Activated T-cell treated with anti-CD3 and anti-CD28 coated beads for 24 hours (primary cell): ENCODE measurements at places on chromosomes 5 and 9.

GRCh38 chr5:77024490-77024889, 5.7 kb upstream of the AGGF1 start:
- DNase-seq = no peak

DNA sequence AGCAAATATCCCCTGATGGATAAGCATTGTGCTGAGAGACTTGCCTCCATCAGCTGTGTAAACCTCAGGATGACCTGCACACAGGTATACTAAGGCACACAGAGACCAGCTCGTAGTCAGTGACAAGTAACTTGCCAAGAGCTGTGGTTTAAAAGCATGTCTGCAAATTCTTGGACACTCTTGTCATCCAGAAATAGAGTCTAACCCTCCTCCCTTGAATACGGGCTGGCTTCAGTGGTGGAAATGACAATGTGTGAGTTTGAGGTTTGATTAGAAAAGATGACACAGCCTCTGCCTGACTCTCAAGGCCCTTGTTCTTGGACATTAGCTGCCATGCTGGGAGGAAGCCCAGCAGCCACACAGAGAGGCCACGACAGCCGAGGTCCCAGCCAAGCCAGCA, 114.4 kb downstream of the GADD45G start:
- DNase-seq = no peak

DNA sequence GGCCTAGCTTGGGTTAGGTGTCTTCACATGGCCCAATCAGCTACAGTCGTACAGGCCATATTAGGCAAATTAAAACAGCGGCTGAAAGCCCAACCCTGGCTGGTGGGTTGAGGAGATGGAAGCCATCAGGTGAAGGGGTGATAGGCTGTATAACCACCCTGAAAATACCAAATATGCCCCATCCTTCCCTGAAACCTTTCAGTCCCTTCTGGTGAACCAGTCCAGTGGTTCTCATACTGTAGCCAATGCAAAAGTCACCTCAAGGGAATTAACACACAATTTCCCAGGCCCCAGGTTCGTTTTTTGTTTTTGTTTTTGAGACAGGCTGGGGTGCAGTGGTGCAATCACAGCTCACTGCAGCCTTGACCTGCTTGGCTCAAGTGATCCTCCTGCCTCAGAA, 19.8 kb upstream of the KCNV2 start:
- no peak for DNase-seq

- no peak for DNase-seq
These were observed 311.3 kb downstream of the NDUFS4 start for GRCh38 chr5:53871775-53872174.

DNA sequence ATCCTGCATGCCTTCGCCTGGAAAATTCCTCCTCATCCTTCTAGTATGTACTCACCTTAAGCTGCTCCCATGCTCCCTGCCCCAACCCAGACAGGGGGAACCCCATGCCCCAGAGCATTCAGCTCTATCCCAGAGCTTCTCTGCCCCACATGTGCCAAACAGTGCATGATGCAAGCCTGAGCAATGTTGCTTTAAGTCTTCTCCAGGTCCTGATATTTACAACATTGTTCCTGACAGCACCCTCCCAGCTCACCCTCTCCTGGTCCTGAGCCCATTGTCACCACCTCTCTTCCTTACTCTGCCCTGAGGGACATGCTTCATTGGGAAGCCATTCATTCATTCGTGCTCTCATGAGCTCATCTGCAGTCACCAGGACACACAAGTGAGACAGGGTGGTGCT, 23.4 kb upstream of the BARX1 start:
- no peak for DNase-seq

DNA sequence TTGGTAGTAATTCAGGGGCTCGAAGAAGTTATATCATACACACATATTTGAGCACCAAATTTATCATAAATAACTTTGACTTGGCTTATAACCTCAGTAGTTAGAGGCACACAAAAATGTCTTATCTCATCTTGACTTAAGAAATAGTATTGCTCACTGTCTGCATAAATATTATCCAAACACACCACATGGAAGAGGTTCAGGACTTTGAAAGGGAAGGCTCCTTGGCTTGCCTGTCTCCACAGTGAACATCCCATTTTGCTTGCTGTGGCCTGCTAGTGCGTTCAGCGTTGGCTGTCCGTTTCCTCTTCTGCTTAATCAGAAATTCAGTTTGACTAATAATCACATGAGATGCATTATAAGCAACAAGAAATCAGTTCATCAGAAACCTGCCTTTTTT, 13.9 kb downstream of the GRXCR2 start:
- no peak for DNase-seq

DNA sequence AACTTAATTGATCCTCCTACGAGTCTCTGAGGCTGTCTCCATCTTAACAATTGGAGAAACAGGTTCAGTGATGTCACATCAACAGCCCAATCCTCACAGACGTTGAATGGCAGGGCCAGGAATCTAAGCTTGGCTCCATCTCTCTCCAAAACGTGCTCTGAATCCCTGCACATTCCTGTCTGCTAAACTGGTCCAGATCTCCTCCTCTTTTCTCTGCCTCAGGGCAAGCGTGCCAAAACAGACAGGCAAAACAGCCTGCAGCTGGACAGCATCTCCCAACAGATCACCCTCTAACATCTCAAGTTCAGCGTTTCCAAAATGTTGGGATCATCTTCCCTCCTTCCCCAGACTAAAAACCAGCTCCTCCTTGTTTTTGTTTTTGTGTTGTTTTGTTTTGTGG, 6.6 kb downstream of the FBP1 start:
- no peak for DNase-seq

- DNase-seq = no peak
These were observed 199.8 kb downstream of the PDE4D start for GRCh38 chr5:59693492-59694309.

DNA sequence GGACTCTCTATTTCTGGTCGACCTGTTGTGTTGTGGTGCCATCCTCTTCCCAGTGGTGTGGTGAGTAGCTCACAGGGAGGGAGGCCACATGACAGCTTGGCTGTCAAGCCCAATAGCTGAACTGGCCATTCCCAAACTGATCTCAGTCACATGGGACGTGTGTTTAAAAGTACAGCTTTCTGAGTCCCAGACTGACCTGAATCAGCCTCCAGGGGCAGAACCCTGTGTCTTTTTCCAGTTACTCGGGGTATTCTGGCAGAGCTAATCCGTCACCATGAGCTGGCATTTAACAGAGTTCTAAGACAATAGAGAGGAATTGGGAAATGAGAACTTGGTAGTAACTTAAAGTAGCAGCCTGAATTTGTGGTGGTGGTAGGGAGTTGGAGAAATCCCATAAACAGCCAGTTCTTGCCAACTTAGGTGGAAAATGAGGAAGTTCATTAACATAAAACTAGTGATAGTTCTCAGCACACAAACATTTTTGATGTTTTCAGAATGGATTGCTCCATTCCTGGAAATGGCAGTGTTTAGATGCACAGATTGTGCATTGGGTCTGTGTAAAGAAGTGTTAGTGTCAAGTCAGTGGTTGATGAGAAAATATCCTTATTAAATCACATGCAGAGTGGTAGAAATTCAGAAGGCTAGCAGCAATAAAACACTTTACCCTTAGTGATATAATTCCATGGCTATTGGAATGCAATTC, 50.9 kb downstream of the GPR107 start:
- no peak for DNase-seq

- DNase-seq = no peak
These were observed 91.1 kb upstream of the CACNA1B start for GRCh38 chr9:137786511-137786920.

- no peak for DNase-seq
These were observed 9.3 kb downstream of the STOM start for GRCh38 chr9:121360601-121361374.

DNA sequence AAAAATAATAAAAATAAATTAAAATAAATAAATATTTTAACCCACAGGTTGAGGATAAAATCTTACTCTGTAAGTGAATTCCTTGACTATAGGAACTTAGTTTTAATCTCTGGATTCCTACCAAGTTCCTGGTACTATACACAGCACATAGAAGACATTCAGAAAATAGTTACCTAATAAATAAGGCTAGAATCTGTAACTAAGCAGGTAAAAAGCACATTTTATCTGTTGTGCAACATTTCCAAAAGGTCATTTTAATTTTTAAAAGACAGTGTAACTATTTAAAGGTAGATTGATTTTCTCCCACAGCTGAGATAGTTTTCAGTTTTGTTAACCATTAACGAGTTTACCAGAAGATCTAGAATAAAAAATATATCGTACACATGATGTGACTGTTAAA, 47.8 kb downstream of the MLANA start:
- DNase-seq = no peak

- DNase-seq = no peak
These were observed 10.2 kb downstream of the FOXI1 start for GRCh38 chr5:170115925-170116324.
